ENCODE measurements at places on chromosomes 1 and 21. TPM values are rescaled to one million over a fixed set of nuclear protein-coding genes. Genes with fewer than 3 reads are reported as not detected.

- DNase-seq: no peak
Measured at GRCh38 chr1:161691846-161692245, 15.2 kb upstream of the FCRLA start.

The PDE9A gene
- polyA plus RNA-seq: 433 TPM

The ACTN2 gene
- polyA plus RNA-seq: 1.2 TPM

DNA sequence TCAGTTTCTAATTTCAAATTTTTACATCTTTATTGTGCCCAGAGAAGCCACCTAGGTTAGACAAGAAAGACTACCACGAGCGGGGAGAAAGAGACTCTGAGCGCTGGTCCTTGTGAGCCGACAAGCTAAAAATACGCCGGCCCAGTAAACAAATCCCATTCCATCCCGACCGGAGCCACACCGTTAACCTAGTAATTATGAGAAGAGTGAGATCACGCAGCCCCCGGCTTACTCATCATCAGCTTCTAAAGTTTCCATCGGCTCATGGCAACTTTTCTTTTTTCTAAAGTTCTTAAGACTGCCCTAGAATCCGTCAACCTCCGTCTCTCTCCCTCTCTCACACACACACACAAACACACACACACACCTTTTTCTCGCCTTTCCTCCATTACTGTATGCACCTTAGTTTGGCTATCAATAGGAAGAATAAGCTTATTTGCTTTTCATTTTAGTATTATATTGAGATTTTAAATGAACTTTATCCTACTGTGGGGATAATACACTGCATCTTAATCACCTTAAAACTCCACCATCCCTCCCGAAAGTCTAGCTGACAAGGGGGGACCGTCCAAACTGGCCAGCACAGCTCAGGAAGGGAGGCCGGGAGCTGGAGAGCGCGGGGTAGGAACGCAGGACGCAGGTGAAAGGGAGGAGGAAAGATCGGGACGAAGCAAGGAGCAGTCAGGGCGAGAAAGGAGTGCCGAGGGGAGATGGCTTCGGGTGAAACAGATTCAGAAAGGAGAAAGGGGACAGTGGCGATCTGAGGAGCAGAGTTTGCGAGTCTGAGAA lies 728 bp downstream of the OTUD7B start:
- peak; percentile 85 for DNase-seq

GRCh38 chr21:28953247-28953646 lies 39.4 kb downstream of the LTN1 start:
- DNase-seq: no peak

DNA sequence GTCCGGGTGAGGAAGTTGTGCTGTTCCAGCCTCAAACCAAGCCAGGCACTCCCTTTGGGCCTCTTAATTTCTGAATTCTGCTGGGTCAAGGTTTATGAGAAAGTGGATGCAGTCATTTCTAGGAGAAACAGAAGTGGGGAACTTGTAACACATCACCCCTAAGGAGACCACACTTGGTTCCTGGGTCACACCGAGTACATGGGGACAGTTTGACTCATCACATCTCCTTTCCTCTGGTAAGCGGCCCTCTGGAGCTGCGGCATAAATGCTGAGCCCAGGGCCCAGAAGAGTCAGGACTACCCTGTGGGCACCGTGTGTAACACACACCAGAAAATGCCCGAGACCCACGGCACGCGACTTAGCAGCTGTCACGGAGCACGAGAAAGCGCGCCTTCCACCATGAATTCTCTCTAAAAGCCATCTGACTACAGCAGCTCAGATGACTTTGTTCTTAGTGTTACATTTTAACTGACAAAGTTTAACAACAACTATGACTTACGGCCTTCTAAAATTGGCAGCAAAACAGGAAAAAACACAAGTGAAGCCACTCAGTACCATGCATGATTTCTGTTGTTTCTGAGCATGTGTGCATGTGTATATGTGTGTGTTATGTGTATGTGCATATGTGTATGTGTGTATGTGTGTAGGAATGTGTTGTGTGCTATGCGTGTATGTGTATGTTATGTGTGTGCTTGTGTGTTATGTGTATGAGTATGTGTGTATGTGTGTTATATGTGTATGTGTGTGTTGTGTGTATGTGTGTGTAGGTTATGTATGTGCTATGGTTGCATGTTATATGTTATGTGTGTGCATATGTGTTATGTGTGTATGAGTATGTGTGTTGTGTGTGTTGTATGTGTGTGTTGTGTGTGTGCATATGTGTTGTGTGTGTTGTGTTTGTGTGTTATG lies 50.8 kb downstream of the TOMM20 start:
- no peak for DNase-seq

GRCh38 chr1:184388319-184388889 lies 1.6 kb downstream of the C1orf21 start:
- peak; percentile 72 for DNase-seq

DNA sequence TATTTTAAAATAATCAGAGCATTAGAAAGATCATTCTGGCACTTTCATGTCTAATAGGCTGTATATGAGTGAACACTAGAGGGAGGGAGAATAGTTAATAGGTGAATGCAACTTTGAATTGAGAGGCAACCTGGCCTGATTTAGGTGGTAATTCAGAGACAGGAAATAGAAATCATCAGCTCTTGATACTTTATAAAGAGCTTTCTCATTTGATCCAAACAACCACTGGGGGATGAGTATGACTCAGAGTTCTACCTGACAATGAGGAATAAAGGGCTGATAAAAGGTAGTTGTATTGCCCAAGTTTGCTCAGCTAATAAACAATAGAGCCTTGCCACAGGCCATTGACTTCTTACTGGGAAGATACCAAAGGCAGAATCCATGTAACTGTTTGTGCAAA lies 5.2 kb upstream of the FAM89A start:
- no peak for DNase-seq

DNA sequence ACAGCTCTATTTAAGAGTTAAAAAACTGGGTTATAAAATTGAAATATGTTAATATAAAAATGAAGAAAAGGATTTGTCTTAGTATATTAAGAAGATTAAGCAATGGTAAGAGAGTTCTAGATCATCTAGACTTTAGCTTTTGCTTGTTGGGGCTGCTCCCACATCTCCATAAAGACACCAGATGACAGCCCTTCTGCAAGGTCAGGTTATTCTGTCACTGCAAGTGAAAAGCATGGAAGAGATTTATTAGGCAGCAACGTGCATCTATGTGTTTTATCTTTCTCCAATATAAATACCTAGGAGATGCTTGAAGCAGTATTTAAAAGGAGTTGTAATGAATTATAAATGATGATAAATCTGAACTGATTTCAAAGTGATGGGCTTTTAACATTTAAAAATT lies 1560.4 kb downstream of the AMY1C start:
- no peak for DNase-seq

- no peak for DNase-seq
Measured at GRCh38 chr21:40136571-40136970, 269.3 kb downstream of the PCP4 start.

DNA sequence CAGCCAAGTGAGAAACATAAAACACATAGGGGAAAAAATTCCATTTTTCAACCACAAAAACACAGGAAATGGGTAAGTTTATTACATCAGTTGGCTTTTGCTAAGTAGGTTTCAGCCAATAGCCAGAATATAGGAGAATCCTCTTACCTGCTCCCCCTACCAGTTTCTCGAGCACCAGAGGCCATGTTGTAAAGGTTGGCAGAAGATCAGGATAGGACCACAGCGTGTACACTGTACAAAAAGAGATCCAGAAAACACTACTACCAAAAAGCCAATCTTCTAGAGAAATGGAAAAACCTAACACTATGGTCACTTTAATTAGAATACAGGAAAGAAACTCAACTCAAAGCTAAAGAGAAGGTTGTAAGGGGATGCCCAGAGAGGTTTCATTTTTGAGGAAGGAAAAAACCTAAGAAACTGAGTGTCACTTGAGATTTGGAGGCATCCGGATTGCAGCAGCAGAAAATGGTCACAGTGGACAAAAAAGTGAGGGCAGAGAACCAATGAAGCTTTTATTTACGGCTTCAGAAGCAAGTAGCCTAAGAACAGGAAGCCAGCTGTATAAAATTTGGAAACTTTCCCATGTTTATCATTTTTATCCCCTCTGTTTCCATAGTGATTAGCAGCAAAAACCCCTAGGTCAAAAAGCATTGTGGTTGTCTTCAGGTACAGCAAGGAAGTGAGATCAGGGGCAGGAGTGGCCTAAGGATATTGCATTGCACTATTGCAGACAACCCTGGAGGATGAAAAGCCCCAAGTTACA lies 2.9 kb downstream of the EIF2D start:
- no peak for DNase-seq

The MYCL gene
- polyA plus RNA-seq: 5.8 TPM

The PRRX1 gene
- 3.0 TPM for polyA plus RNA-seq

The AADACL4 gene
- 0.04 TPM for polyA plus RNA-seq

- DNase-seq: no peak
Measured at GRCh38 chr1:18891426-18891780, 11.0 kb downstream of the ALDH4A1 start.

The CD34 gene
- polyA plus RNA-seq: 10.2 TPM

DNA sequence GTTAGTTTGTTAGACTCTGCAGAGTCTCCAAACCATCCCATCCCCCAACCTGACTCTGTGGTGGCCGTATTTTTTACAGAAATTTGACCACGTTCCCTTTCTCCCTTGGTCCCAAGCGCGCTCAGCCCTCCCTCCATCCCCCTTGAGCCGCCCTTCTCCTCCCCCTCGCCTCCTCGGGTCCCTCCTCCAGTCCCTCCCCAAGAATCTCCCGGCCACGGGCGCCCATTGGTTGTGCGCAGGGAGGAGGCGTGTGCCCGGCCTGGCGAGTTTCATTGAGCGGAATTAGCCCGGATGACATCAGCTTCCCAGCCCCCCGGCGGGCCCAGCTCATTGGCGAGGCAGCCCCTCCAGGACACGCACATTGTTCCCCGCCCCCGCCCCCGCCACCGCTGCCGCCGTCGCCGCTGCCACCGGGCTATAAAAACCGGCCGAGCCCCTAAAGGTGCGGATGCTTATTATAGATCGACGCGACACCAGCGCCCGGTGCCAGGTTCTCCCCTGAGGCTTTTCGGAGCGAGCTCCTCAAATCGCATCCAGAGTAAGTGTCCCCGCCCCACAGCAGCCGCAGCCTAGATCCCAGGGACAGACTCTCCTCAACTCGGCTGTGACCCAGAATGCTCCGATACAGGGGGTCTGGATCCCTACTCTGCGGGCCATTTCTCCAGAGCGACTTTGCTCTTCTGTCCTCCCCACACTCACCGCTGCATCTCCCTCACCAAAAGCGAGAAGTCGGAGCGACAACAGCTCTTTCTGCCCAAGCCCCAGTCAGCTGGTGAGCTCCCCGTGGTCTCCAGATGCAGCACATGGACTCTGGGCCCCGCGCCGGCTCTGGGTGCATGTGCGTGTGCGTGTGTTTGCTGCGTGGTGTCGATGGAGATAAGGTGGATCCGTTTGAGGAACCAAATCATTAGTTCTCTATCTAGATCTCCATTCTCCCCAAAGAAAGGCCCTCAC lies at the start of gene OLIG2:
Gene OLIG2, plus strand, starts transcription at position 447 of the 954 bp plus-strand sequence. CDS start 928 bp downstream, outside the sequence.
- DNase-seq: peak; percentile 50

Data from sigmoid colon (tissue), 7 donors.